Glomerular endothelial cell (primary cell): ENCODE measurements at places on chromosomes 12 and 14. TPM values are rescaled to one million over a fixed set of nuclear protein-coding genes. Genes with fewer than 3 reads are reported as not detected.

DNA sequence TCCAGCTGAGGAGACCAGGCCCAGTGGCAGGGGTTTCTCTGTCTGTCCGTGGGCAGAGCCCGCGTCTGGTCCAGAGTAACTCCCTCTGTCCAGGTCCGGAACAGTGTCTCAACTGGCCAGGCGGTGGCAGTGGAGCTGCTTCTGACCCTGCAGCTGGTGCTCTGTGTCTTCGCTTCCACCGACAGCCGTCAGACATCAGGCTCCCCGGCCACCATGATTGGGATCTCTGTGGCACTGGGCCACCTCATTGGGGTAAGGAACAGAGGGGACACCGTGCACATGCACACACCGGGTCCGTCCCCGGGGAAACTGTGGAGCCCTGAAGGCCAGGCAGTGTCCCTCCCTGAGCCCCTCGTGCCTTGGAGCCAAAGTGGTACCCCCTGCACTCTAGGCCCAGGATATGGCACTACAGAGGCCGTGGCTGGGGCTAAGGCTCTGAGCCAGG is 1.5 kb downstream of the AQP6 start:
- no peak for DNase-seq

- no peak for DNase-seq
Observed at GRCh38 chr12:106645074-106645421, 62.2 kb downstream of the RFX4 start.

FOXN4 gene
- total RNA-seq = not detected in 2 replicates

GRCh38 chr14:70425354-70425753 is 8.5 kb upstream of the SYNJ2BP start:
- no peak for DNase-seq

TAS2R13 gene
- total RNA-seq = 2.7 TPM in 1 of 2 replicates, not detected in the other

DIO2 gene
- total RNA-seq = 0.12 TPM in 1 of 2 replicates, not detected in the other

- DNase-seq = no peak
Observed at GRCh38 chr12:57823131-57823907, 4.8 kb upstream of the AVIL start.

DNA sequence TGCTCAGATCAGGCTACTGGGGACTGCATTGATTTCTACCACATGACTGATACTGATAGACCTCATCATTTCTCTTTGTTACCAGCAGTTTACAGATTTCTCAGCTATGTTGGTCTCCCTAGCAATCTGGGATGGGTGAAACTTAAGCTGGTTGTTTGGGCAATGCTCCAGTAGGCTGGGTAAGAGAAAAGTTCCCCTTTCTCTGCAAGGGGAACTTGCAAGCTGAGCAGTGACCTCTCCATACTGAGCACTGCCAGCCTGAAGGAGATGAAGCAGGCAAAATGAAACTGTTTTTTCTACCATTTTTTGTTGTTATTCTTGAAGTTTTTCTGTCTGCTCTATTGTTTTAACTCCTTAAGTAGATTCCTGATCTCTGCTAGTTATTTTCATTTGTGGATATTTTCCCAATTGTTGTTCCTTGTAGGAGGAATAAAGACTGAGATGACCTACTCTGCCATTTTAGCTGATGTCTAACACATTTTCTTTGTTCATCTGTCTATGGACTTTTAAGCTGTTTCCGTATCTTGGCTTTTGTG is 1.3 kb upstream of the OR4M1 start:
- no peak for DNase-seq

- no peak for DNase-seq
Observed at GRCh38 chr12:64099397-64099796, 122.7 kb downstream of the KICS2 start.

GRCh38 chr12:59040656-59041055 is 120.4 kb upstream of the LRIG3 start:
- DNase-seq = peak; percentile 37

ERH gene
- 124 and 128 TPM in 2 replicates for total RNA-seq

GRCh38 chr14:59389936-59390335 is 75.2 kb downstream of the GPR135 start:
- DNase-seq = no peak

LHX5 gene
- not detected in 2 replicates for total RNA-seq

DNA sequence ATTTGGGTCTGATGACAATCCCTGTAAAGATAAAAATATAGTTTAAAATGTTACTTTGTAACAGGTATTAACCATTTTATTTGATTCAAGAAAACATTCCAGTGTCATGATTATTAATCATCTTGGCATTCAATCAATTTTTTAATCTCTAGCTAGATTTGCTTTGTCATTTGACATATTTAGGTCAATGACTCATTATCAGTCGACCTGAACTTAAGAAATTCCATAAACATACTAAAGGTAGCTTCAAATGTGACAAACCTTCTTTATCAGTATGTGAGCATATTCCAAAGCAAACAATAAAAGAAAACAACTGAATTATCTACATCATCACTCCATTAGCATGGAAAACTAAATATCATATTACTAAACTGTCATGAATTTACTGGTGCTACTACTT is 50.8 kb upstream of the CDKL1 start:
- peak; percentile 41 for DNase-seq

DNA sequence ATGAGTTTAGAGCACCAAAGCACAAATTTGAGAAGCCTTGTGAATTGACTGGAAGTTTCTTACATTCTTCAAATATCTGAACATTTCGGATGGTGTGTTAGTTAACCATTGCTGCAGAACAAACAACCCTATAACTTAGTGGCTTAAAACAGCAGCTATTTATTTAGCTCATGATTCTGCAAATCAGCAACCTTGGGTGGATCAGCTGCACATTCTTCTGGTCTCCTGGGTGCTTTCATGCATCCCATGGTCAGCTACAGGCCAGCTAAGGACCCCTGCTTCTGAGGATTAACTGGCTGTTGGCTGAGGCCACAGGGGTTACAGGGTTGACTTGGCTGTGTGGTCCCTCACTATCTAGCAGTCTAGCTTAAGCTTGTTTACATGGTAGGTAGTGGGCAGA is 114.0 kb upstream of the HIF1A start:
- DNase-seq = no peak

DNA sequence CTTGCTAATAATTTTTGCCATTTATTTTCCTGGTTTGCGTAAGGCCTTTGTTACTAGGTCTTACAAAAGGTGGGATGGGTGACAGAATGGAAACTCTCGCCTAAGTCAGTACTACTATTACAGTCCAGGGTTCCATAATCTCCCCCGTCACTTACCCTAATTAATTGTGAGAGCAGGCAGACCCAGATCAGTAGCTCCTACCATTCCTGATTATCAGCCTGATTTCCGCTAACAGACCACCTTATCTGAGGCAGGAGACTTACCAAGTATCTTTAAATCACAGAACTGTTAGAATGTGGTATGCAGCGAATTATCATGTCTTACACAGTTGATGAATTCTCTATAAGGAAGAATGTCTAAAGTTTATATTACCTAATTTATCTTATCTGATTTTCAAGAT is 234.7 kb downstream of the FOXN3 start:
- DNase-seq = no peak

CATSPERB gene
- not detected in 2 replicates for total RNA-seq

GRCh38 chr14:63727231-63727735 is 582 bp downstream of the SGPP1 start:
- DNase-seq = no peak

KCNC2 gene
- not detected in 2 replicates for total RNA-seq

DNA sequence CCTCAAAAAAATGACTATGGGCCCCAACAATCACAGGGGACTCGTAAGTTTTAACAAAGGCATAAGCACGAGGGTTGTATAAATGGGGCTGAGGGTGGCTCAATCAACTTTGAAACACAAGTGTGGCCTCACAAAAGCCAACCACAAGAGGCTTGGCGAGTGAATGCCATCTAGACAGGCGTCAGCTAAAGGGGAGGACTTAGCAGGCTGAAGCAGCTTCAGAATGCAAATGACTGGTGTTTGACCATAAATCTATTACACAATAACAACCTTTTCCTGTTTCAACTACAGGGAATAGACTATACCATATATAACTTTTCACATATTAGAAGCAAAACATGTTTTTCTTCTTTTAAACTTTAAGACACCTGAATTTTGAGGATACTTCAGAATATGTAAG is 777.9 kb downstream of the FSCB start:
- no peak for DNase-seq

- DNase-seq = no peak
Observed at GRCh38 chr14:87409393-87409792, 583.6 kb downstream of the GALC start.

GRCh38 chr12:53468282-53468681 is 16.4 kb downstream of the PCBP2 start:
- no peak for DNase-seq

- no peak for DNase-seq
Observed at GRCh38 chr12:116582610-116583009, 23.4 kb downstream of the MAP1LC3B2 start.

DNA sequence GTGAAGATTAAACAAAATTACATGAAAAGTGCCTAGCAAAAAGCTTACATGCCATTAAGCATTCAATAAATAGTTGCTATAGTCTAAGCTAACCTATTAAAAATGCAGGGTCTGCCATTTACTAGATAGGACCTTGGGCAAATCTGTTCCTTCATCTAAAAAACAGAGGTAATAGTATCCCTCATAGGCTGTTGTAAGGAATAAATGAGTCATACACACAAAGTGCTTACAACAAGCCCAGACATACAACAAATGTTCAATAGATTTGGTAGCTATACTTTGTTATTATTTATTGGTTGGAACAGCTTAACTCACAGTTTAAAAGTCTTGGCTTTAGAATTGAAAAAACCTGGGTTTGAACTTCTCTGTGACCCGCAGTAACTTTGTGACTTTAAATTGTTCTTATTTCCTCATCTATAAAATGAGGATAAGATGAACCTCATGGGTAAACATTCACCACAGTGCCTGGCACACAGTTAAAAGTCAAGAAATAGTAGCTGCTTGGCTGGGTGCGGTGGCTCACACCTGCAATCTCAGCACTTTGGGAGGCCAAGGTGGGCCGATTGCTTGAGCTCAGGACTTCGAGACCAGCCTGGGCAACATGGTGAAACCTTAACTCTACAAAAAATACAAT is 24.7 kb downstream of the HEATR5A start:
- no peak for DNase-seq

- DNase-seq = no peak
Observed at GRCh38 chr12:83114966-83115365, 428.3 kb downstream of the TMTC2 start.

DNA sequence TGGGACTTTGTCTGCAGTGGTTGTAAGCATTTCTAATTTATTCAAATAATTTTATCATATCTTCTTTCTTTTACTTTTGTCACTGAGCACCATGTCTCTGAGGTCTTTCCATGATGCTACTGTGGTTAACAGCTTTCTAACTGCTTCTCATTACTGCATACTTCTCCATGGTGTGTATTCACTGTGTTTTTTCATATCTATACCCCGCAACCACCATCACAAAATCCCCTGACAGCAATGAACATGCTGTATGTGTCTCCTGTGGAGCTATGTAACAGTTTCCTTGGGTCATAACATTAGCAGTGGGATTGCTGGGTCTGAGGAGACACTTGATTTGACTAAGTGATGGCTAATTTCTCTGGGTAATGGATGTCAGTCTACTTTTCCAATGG is 29.2 kb upstream of the CHST11 start:
- DNase-seq = no peak

- DNase-seq = no peak
Observed at GRCh38 chr14:64878837-64879634, 671 bp downstream of the SPTB start.

EEA1 gene
- total RNA-seq = 25.1 and 28.2 TPM in 2 replicates

AP5M1 gene
- 27.9 and 30.7 TPM in 2 replicates for total RNA-seq

GRCh38 chr12:110913119-110914056 is 7.0 kb downstream of the MYL2 start:
- no peak for DNase-seq

DNA sequence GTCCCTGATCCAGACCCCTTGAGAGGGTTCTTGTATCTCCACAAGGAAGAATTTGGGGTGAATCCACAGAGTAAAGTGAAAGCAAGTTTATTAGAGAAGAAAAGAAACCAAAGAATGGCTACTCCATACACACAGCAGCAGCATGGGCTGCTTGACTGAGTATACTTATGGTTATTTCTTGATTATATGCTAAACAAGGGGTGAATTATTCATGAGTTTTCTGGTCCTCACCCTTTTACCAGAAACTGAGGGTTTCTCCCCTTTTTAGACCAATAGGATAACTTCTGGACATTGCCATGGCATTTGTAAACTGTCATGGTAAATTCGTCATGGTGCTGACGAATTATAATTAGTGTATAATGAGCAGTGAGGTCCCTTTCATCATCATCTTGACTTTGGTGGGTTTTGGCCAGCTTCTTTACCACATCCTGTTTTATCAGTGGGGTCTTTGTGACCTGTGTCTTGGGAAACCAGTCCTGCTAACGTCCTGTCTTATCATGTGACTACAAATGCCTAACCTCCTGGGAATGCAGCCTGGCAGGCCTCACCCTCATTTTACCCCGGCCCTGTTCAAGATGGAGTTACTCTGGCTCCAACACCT is 121.9 kb downstream of the SPTSSA start:
- DNase-seq = no peak

- no peak for DNase-seq
Observed at GRCh38 chr14:91293281-91293680, 48.8 kb upstream of the GPR68 start.

GRCh38 chr14:87066221-87066817 is 926.7 kb downstream of the GALC start:
- no peak for DNase-seq

DNA sequence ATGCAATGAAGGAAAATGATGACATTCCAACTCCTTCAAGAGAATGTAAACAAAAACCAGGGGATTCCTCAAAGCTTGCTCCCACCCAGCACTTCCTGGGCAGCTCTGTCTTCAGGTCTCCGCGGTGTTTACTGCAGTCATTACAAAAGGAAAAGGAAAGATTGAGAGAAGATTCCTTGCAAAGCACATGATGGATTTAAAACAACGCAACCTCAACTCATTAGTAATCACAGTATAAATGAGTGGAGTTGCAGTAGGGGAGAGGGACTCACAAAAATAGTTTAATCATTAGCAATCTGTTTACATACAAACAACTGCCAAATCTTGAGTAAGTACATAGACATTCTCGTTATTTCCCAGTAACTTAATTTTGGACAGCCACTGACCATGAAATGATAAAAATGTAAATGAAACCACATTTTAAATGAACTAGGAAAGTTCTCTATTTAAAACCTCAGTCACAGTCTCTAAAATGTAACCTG is 49.7 kb upstream of the OVCH1 start:
- DNase-seq = no peak

IRAK4 gene
- 12.3 and 16.4 TPM in 2 replicates for total RNA-seq

GPR162 gene
- total RNA-seq = 2.0 and 3.7 TPM in 2 replicates

SMCO2 gene
- 0.88 TPM in 1 of 2 replicates, not detected in the other for total RNA-seq

PTPRB gene
- 58.9 and 147 TPM in 2 replicates for total RNA-seq

DNA sequence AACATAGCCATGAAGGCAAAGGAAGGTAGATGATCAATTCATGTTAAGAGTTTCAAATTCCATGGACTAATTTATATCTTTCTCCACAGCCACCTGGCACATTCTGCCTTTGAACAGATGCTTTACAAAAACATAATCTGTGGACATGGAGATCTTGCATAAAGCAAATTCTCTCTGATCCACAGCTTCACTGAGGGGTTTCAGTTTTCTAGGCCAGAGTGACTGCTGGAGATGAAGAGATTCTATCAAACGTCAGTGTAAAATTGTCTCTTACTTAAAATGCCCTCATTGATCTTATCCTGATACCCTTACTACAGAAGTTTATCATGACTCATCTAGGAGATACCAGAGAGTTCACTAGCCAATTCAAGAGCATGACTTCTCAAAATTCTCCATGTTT is 291.6 kb downstream of the DAD1 start:
- no peak for DNase-seq
